ENCODE measurements at places on chromosomes 2 and 18. TPM values are rescaled to one million over a fixed set of nuclear protein-coding genes. Genes with fewer than 3 reads are reported as not detected.

The KCNK3 gene
- 10.5 TPM for total RNA-seq

The KCMF1 gene
- 30.4 TPM for total RNA-seq

The C2orf92 gene
- 47.1 TPM for total RNA-seq

The RGPD6 gene
- total RNA-seq = 28.3 TPM

The HOXD10 gene
- 0.26 TPM for total RNA-seq

The KLHL14 gene
- not detected for total RNA-seq

The B4GALT6 gene
- total RNA-seq = 0.66 TPM

The ERLEC1 gene
- 86.7 TPM for total RNA-seq

DNA sequence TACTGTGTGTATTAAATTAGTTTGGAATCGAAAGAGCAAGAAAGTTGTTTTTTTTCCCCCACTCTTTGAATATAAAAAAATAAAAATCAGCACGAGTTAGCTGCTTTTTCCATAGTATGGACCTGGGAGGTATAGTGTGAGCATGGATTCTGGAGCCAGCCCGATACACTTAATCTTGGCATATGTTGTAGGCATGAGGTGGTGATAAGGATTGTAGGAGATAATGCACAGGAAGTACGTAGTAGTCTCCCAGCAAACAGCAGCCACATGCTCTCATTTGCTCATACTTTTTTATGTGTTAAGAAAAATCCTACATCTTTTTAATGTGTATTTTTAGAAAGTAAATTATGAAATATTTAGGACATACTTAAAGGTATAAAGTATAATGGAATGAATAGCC lies 2.1 kb upstream of the DNAJC27 start:
- H3K36me3 ChIP-seq = no peaks in the 10 kb centered on the region
- H3K27me3 ChIP-seq = no peaks in the 10 kb centered on the region
- no peak overlapping the region for H3K4me3 ChIP-seq
- H3K4me1 ChIP-seq = peaks cover 16% of the 10 kb centered on the region
- no peak overlapping the region for H3K27ac ChIP-seq

GRCh38 chr2:113124181-113124961 lies 3.0 kb upstream of the IL1RN start:
- no peak overlapping the region for H3K27ac ChIP-seq
- H3K4me1 ChIP-seq = no peaks in the 10 kb centered on the region
- H3K36me3 ChIP-seq = no peaks in the 10 kb centered on the region
- H3K4me3 ChIP-seq = no peak overlapping the region

GRCh38 chr2:121697108-121697631 lies 39.5 kb downstream of the NIFK start:
- H3K27me3 ChIP-seq = no peaks in the 10 kb centered on the region

GRCh38 chr2:37039580-37039979 lies 44.6 kb downstream of the HEATR5B start:
- no peak overlapping the region for H3K4me3 ChIP-seq
- H3K4me1 ChIP-seq = peaks cover 5% of the 10 kb centered on the region
- no peak for DNase-seq

GRCh38 chr18:12053289-12053688 lies 40.4 kb upstream of the ANKRD62 start:
- no peaks in the 10 kb centered on the region for H3K4me1 ChIP-seq
- no peak overlapping the region for H3K27ac ChIP-seq
- no peaks in the 10 kb centered on the region for H3K36me3 ChIP-seq
- DNase-seq = no peak
- no peak overlapping the region for H3K4me3 ChIP-seq

GRCh38 chr2:858646-859045 lies 92.0 kb upstream of the SNTG2 start:
- H3K36me3 ChIP-seq = no peaks in the 10 kb centered on the region
- no peak for DNase-seq
- no peak overlapping the region for H3K27ac ChIP-seq
- H3K27me3 ChIP-seq = no peaks in the 10 kb centered on the region
- no peaks in the 10 kb centered on the region for H3K4me1 ChIP-seq
- H3K4me3 ChIP-seq = no peak overlapping the region

DNA sequence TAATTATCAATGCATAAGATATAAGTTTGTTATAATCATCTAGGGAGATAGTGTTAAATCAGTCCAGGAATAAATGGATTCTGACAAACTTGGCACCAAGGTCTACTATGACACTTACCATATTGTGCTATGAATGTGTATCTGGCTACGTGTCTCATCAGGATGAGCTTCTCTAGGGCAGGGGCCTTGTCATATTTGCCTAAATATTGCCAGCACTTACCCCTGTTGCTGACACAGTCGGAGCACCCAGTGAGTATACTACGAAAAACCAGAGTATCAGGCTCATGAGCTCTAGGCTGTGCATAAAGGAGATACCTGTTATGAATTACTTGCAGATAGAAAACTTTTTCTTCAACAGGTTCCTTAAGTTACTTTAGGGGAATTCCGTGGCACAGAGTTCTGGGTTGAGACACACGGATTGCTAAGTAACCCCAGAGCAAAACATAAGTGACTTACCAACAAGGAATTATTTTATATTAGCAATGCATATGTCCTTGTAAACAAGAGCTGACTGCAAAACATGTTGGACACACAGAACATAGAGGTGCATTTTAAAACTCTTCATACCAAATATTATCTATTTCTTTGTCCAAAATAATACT lies 7.7 kb upstream of the TTC39C start:
- no peaks in the 10 kb centered on the region for H3K27me3 ChIP-seq
- H3K4me3 ChIP-seq = no peak overlapping the region
- H3K4me1 ChIP-seq = no peaks in the 10 kb centered on the region
- H3K36me3 ChIP-seq = no peaks in the 10 kb centered on the region
- no peak for DNase-seq

DNA sequence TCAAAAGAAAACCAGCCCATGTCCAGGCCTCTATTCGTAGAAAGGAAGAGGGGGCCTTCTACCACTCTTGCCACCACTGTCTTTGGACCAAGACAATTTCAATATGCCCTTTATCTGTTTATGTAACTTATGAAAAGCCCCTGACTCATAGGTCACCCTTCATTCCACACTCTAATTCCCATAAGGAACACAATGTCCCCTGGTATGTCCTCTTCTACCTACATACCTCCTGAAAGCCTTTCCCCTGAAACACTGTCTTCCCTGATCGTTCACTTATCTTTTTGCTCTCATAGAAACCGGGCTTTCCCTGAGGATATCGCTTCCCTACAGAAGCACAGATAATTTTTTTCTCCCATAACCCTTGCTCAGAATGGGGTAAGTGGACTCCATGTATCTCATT lies 13.3 kb downstream of the EIF2AK3 start:
- no peak overlapping the region for H3K4me3 ChIP-seq
- no peak overlapping the region for H3K27ac ChIP-seq
- no peaks in the 10 kb centered on the region for H3K27me3 ChIP-seq
- H3K36me3 ChIP-seq = peaks cover 4% of the 10 kb centered on the region

- H3K4me1 ChIP-seq = peaks cover 42% of the 10 kb centered on the region
- H3K36me3 ChIP-seq = no peaks in the 10 kb centered on the region
- no peak overlapping the region for H3K4me3 ChIP-seq
- peak overlapping the region; percentile 44 for H3K27ac ChIP-seq
- no peak for DNase-seq
These were observed 4.1 kb downstream of the REG1B start for GRCh38 chr2:79083597-79084251.

DNA sequence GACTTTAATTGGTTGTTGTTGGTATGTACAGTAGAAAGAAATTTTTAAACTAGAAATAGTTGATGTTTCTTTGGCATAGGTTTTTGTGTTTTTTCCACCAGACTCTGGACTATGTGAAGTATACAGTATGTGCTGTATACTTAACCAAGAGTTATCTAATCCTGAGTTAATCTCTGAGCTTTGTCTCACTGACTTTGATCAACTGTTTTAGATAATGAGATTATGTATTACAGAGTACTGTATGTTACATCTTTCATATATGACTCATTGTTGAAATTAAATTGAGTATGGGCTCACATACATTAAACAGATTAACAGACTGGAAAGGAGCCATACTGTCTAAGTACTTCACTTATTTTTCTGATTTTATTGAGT lies 38.0 kb downstream of the ACTR2 start:
- no peaks in the 10 kb centered on the region for H3K27me3 ChIP-seq
- H3K27ac ChIP-seq = no peak overlapping the region
- no peak for DNase-seq
- peaks cover 1% of the 10 kb centered on the region for H3K36me3 ChIP-seq
- no peaks in the 10 kb centered on the region for H3K4me1 ChIP-seq

GRCh38 chr2:74481961-74482800 lies 617 bp downstream of the CCDC142 start:
- DNase-seq = peak; percentile 23
- H3K27ac ChIP-seq = peak overlapping the region; percentile 83

DNA sequence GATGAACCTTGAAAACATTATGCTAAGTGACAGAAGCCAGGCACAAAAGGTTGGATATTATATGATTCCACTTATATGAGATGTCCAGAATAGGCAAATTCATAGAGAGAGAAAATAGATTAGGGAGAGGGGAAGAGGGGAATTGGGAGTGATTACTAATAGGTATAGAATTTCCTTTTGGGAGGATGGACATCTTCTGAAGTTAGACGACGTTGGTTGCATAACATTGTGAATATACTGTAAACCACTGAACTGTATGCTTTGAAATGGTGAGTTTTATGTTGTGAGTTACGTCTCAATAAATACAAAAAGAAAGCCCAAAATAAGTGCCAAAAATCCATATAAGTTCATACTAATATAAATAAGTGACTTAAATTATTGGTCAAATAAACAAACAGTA lies 18.6 kb upstream of the CYP26B1 start:
- H3K4me3 ChIP-seq = no peak overlapping the region
- no peaks in the 10 kb centered on the region for H3K27me3 ChIP-seq
- no peak overlapping the region for H3K27ac ChIP-seq
- no peaks in the 10 kb centered on the region for H3K36me3 ChIP-seq

- H3K4me3 ChIP-seq = no peak overlapping the region
- peaks cover 10% of the 10 kb centered on the region for H3K4me1 ChIP-seq
- DNase-seq = no peak
- H3K36me3 ChIP-seq = no peaks in the 10 kb centered on the region
- no peaks in the 10 kb centered on the region for H3K27me3 ChIP-seq
These were observed 12.5 kb downstream of the INPP4A start for GRCh38 chr2:98457045-98457696.

- H3K4me3 ChIP-seq = no peak overlapping the region
- no peak for DNase-seq
- no peaks in the 10 kb centered on the region for H3K36me3 ChIP-seq
- H3K27ac ChIP-seq = no peak overlapping the region
- no peaks in the 10 kb centered on the region for H3K27me3 ChIP-seq
- no peaks in the 10 kb centered on the region for H3K4me1 ChIP-seq
These were observed 16.7 kb downstream of the LHCGR start for GRCh38 chr2:48738806-48739205.

- H3K36me3 ChIP-seq = no peaks in the 10 kb centered on the region
- H3K27ac ChIP-seq = no peak overlapping the region
- DNase-seq = peak; percentile 4
- H3K4me1 ChIP-seq = no peaks in the 10 kb centered on the region
These were observed 94.4 kb downstream of the SGPP2 start for GRCh38 chr2:222518570-222519381.

- no peak for DNase-seq
- H3K4me3 ChIP-seq = no peak overlapping the region
- no peaks in the 10 kb centered on the region for H3K4me1 ChIP-seq
- H3K36me3 ChIP-seq = no peaks in the 10 kb centered on the region
These were observed 36.8 kb upstream of the LCLAT1 start for GRCh38 chr2:30410217-30410616.

GRCh38 chr2:113200736-113201490 lies 27.1 kb downstream of the PSD4 start:
- no peak overlapping the region for H3K27ac ChIP-seq
- H3K36me3 ChIP-seq = no peaks in the 10 kb centered on the region
- DNase-seq = no peak
- H3K4me3 ChIP-seq = no peak overlapping the region
- no peaks in the 10 kb centered on the region for H3K27me3 ChIP-seq

DNA sequence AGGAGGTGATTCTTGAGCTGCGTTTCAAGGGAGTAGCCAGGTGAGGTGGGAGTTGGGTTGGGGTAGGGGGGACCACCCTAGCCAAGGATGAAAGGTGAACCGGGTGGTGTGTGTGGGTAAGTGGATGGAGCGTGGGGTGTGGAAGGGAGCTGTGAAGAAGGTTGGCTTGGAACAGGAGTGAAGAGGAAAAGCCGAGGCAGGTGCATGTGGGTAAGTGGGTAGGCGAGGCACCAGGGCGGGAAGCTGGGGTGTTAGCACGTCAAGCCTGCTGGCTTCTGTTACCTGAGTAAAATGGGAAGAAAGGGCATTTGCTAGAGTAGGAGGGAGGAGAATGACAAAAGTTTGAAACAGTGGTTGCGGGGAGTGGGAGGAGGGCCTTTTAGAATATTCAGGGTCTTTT lies 31.6 kb downstream of the TANC1 start:
- H3K27ac ChIP-seq = no peak overlapping the region
- H3K4me3 ChIP-seq = no peak overlapping the region
- no peaks in the 10 kb centered on the region for H3K36me3 ChIP-seq
- H3K27me3 ChIP-seq = no peaks in the 10 kb centered on the region

DNA sequence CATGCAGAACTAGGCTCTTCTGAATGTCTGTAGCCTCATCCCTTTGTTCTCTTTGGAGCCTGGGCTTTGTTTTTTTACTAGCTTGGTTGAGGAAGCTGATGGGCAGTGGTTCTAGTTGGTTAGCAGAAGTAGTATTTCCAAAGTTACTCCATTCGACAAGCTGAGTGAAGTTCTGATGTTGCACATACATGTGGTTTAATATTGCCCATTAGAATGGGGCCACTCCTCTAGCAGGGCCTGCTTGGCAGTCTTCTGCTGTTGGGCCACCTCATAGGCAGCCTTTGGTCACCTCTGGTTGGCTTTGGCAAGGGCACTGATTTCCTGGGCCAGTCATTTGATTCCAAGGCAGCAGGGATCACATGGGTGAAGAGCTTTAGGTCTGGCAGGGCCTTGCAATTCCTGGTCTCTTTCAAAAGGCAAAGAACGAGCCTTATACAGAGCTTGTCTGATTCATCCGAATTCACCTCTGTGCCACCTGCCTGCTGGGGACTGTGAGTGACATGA lies 2.5 kb downstream of the RPIA start:
- peaks cover 71% of the 10 kb centered on the region for H3K4me1 ChIP-seq
- no peaks in the 10 kb centered on the region for H3K27me3 ChIP-seq
- H3K36me3 ChIP-seq = no peaks in the 10 kb centered on the region
- peak; percentile 62 for DNase-seq

Data from body of pancreas (tissue), 4 donors.